ENCODE measurements at places on chromosomes 13 and 19.

DNA sequence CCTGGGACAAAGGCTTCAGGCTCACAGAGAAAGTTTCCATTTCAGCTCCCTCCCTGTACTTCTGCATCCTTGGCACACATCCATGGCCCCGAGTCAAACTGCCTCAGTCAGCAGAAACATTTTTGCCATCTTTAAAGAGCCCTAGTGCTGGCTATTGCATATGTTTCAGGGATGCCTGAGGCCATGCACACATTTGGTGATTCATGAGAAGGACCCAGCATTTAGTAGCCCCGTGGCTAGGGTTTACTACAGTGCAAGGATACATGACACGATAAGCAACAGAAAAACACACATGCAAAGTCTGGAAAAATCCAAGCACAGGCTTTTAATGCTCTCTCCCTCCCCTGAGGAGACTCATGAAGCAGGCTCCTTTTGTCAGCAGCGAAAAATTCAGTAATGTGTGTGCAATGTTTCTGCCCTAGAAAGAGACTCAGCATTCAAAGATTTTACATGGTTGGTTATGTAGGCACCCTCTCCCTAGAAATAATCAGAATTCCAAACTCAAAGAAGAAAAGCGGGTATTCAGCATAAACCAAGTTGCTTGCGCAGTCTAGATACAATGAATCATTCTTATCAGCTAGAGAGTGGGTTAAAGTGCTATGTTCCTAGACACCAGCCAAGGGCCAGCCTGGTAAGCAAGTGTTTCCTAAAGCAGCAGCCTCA is 17.6 kb downstream of the ACOD1 start:
- DNase-seq = no peak

- DNase-seq = no peak
Measured at GRCh38 chr19:1076951-1077350, 10.0 kb downstream of the ARHGAP45 start.

GRCh38 chr13:32895296-32895695 is 120.9 kb upstream of the KL start:
- no peak for DNase-seq

DNA sequence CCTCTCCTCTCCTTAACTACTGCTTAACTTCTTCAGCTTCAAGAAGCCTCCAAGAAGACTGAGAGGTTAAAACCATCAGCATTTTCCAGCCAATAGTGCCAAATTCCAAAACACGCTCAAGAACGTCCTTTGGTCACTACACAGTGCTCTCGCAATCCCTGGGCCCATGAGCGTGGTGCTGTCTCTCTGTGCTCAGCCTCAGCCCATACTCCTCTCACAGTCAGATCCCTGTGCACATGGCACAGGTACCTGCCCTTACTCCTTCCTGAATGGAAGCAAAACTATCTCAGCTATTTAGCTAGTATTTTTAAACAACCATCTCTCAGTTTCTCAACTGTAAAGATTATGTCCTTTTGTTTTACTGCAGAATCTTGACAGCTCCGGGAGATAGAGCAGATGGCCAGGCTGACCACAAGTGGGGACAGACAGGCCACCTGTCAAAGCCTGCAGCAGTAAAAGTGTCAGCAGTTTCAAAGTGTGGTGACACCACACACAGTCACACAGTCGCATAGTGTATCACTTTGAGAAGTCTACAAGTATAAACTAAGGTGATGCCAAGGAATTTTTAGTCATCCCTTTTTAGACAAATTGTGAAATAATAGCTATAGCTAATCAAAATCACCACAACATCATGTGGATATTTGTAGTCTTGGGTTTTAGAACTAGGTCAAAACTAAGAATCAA is 35.7 kb downstream of the DZIP1 start:
- no peak for DNase-seq

DNA sequence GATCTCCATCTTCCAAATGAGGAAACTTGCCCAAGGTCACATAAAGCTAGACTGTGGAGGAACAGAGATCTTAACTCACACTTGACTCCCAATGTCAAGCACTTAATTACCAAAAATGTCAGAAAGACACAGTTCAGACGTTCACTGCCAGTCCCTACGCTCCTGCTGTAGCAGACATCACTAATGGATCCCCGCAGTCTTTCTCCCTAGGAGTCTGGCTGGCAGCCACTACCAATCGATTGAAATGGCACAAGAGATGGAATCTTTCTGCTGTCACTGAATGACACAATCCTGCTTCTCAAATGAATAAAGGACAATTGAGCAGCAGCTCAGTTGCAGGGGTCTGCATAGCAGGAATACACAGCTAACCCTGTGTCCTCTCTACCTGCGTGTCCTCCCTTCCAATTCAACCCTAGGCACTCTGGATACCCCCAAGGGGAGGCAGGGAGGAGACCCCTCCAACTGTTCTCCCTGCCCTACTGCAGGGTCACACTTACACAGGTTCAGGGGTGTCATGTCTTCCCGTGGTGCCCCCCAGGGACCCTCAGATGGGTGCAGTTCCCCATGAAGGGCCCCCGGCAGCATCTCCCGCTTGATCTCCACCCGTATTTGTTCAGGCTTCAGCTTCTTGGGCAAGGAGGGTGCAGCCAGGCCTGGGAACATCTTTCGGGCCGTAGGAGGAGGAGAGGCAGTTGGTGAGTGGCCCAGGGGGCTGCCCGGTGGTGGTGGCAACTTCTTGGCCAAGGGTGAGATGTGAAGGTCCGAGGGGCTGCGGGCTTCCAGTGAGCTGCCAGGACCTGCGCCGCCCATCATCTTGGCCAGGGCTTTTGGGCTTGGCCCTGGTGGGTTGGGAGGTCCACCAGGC is 7.9 kb upstream of the AKAP8L start:
- DNase-seq = no peak

GRCh38 chr13:101649488-101650126 is 197.1 kb downstream of the ITGBL1 start:
- no peak for DNase-seq

DNA sequence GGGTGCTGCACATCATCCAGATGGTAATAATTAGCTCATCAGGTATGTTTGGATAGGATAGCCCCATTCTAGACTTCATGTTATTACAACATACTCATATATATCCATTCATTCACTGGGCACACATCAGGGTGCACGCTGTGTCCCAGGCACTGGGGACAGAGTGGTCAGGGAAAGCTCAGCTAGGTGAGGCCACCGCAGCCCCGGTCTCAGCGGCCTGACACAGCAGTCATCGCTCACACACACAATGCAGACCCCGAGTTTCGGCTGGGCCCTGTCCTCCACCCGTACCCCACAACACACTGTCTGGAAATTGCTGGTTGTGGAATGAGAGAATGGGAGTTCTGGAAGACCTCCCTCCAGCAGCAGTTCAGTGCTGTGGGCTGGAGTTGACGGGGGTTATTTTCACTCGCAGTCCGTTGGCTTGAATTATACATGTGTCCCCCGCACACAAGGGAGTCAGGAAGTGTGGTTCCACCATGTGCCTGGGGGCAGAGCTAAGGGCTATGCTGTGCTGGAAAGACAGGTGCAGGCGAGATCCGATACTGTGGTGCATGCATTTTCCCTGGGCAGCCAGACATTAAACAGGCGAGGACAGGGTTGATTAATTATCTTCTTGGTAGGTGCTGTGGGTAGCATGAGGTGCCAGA is 257.6 kb downstream of the TEX29 start:
- no peak for DNase-seq

GRCh38 chr19:41997121-41997850 is 3.3 kb upstream of the ATP1A3 start:
- peak; percentile 75 for DNase-seq

GRCh38 chr13:98792321-98792720 is 39.8 kb upstream of the SLC15A1 start:
- no peak for DNase-seq

DNA sequence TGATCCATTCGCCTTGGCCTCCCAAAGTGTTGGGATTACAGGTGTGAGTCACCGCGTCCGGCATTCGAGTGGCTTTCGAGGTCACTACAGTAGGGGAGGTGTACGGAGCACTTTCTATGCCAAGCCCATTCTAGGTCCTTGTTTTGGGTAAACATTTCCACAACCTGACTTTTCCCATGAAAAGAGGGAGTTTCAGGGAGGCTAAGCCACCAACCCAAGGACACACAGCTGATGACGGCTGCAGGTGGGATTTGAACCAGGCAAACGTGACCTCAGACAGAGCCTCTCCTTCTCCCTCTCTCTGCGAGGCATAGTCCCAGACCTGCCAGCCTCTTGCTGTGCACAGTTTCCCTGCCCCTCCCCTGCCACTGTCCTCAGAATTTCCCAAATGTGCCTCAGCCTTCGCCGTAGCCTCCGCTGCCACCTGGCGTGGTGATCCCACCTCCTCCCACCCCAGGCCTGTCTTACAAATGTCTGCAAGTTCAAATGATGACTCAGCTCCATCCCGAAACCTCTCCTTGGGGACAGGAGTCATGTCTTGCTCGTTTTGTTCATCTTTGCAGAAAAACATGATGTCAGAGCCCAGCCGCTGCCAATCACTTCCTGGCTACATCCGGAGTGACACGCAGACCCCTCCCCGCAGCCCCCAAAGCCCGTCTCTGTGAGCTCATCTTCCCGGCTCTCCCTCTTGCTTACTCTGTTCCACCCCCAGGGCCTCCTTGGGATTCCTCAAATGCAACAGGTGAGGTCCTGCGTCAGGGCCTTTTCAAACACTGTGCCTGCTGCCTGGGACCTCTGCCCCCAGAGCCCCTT is 6.6 kb upstream of the GADD45B start:
- peak; percentile 95 for DNase-seq

GRCh38 chr13:99875391-99875790 is 96.2 kb downstream of the ZIC5 start:
- DNase-seq = no peak

GRCh38 chr19:44113784-44114390 is 688 bp downstream of the ZNF225 start:
- DNase-seq = no peak

GRCh38 chr19:45677351-45678230 is 9.6 kb downstream of the GIPR start:
- DNase-seq = peak; percentile 98

DNA sequence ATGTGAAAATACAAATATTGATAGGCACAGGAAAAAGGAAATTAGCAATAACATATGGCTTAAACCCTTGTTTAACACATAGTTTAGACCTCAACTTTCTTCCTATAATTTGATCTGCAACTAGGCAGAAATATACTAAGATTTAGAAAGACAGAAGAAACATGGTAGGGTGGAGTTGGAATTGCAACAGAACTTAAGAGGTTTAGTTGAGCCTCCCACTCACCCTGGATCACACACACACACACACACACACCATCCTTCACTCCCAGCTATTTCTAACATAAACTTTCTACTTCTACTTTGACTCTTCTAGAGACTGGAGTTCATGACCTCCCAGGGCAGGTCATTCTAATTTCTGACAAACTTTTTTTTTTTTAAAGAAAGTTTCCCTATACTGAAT is 47.4 kb downstream of the FLT3 start:
- DNase-seq = no peak

GRCh38 chr19:38224014-38224862 is at the start of gene DPF1:
Gene DPF1, minus strand, starts transcription at chr19:38224222. Its CDS starts 80 bp downstream, at chr19:38224142.
- peak; percentile 85 for DNase-seq
